ENCODE measurements at places on chromosomes 5 and 9.

DNA sequence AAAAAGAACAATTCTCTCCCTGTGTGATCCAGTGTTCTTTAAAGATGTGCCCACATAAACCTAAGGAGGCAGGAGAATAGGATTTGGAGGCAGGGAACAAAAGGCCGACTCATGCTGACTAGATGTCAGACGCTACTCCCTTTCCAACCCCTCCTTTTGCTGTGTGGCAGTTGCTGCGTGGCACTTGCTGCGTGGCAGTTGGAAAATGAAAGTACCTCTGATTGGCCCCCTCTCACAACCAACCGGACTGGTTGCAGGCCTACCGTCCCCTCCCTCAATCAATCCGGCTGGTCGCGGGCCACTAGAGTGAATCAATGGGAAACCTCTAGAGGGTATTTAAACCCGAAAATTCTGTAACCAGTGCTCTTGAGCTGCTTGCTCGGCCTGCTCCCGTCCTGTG, 551.0 kb downstream of the KIF4B start:
- no peak for DNase-seq

GRCh38 chr9:109369285-109369684, 48.4 kb upstream of the EPB41L4B start:
- no peak for DNase-seq

DNA sequence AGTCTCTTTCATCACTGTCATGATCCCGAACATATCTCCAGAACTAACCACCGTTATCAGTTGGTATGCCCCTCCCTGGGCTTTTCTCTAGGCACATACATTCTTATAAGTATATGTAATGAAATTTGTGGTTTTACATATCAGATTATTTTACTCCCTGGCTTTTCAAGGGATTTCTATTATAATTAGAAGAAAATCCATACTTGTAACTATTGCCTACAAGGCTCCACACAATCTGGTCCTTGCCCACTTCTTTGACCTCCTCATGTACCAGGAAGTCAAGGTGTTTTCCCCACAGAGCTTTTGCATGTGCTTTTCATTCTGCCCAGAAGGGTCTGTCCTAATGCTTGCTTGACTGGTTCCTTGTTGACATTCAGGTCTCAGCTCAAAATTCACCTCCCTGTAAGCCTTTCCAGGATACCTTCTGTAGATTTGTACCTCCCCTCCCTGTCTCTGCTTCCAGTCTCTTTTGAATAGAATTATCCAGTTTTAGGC, 33.6 kb upstream of the HSD17B4 start:
- peak; percentile 40 for DNase-seq

DNA sequence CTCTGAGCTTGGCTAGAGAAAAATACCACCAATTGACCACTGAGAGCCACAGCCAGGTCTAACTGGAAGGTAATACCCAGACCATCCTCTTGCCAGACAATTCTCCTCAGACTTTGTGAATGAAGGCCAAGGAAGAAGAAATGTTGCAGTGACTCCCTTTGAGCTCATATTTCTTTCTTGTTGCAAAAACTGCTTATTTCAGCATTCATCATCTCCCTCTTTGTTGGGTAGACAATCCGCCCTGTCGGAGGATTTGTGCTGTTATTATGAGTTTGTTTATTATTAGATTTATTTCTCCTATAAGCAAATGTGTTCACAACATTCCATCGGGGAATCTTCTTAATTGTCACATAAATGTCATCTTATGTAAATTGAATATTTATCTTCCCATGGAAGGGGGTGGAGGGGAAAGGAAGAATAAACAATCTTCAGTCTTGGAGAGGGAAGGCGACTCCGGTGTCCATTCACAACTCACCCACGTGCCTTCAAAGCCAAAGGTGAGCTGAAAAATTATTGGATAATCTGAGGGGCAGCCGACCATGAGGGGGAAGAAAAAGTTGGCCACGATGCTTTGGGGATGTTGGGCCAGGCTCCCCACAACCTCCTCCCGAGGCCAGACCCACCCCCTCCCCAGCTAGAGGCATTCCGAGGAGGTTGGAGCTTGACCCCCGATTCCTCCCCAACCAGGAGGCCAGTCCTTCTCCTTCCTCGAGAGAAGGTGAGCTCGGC, 1.8 kb upstream of the JADE2 start:
- DNase-seq, result no peak

DNA sequence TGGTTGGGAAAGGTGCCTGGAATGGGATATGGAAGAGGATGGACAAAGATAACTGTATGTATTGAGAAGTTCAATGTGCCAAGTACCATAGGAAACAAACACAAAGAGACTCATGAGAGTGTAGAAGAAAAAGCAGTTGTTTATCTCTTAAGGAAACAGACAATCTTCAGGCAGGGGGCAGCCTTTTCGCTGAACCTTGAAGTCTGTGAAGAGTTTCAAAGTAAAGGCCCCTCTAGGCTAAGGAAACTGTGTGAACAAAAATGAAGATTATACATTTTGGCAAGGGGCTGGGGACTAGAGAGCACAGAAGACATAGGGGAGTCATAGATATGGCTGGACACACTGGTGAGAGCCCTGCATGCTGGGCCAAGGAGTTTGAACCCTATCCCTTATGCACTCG, 27.5 kb upstream of the FRMPD1 start:
- DNase-seq, result no peak

DNA sequence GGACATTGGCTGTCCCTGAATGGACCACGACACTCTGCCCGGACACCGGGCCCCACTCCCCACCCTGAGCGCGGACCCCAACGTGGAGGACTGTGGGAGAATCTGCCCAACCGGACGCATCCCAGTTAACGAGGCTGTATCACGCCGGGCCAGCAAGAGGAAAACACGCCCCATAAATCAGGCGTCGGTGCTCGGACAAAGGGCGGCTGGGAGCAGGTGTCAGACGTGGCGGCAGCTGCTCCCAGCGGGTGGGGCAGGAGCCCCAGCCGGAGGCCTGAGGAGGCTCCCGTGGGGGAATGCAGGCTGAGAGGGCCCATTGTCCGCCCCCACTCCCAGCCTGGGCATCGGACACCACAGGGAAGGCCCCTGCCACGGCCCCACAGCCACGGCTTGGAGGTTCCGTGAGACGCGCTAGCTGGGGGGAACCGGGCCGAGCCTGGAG, 19.2 kb downstream of the NOTCH1 start:
- no peak for DNase-seq

DNA sequence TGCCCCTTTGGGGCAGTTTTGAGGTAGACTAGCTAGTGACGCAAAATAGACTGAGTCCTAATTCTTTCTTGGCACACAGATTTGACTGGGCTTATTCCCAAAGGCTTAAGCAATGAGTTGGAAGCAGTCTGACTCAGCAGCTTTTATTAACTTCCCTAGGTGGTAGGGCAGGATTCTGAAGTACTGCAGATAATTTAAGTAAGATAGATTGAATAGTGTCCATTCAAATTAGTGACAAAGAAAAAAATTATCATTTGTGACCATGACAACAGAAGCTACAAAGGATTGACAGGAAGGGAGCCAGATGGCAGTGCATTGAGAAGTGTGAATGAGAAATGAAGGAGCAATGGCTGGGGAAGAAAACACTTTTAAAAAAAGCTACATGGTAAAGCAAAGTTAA, 649.4 kb downstream of the CDH9 start:
- DNase-seq, result no peak

GRCh38 chr9:113386571-113387393, 10.0 kb upstream of the HDHD3 start:
- peak; percentile 91 for DNase-seq

GRCh38 chr5:87850843-87851242, 417.8 kb downstream of the TMEM161B start:
- DNase-seq, result no peak

DNA sequence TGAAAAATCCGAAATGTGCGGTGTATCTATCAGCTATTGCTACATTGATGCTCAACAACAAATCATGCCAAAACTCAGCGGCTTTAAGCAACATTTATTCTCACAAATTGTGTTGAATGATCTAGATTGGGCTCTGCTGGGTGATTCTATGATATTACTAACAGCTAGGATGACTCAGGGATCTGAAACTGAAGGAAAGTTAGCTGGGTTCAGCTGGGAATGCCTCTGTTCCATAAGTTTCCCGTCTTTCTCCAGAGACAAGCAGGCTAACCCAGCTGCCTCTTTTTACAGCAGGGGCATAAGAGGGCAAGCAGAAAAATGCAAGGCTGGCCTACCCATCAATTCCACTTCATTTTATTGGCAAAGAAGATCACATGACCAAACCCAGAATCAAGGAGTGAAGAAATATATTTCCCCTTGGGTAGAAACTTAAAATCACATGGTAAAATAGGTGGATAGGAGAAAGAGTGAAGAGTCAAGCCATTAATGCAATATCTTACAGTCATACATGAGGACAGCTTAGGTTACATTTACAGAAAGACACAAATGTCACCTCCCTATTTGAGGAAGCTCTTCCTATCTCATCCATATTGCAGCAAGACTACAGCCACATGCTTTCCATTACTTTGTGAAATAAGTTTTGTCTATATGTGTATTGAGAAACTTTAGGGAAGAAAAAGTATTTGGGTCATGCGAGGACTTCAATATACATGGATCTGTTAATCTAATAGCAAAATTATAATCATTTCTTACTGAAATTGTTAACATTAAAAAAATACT, 30.8 kb downstream of the IL7R start:
- no peak for DNase-seq

- no peak for DNase-seq
Measured at GRCh38 chr5:133253070-133253469, 201.3 kb downstream of the HSPA4 start.

- DNase-seq, result peak; percentile 9
Measured at GRCh38 chr5:72848474-72849428, 32.3 kb downstream of the TNPO1 start.

GRCh38 chr5:16271851-16272250, 92.3 kb upstream of the MARCHF11 start:
- peak; percentile 52 for DNase-seq

DNA sequence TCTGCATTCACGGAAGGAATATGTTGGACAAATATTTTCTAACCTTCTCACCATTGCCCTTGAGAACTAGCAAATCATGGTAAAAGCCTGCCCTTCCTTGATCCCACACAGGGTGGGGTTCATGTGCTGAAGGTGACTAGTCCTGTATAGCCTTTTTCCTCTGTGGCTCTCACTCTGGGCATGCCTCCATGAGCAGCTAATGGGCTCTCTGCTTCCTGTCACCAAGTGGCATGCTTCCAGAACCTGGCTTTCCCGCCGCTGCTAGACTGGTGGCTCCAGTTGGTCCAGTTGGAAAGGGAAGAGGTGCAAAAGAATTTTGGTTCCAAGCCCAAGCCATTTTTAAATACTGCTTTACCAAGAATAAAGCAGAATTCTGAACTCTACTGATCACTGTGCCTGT, 35.5 kb downstream of the FBXO10 start:
- DNase-seq, result no peak

DNA sequence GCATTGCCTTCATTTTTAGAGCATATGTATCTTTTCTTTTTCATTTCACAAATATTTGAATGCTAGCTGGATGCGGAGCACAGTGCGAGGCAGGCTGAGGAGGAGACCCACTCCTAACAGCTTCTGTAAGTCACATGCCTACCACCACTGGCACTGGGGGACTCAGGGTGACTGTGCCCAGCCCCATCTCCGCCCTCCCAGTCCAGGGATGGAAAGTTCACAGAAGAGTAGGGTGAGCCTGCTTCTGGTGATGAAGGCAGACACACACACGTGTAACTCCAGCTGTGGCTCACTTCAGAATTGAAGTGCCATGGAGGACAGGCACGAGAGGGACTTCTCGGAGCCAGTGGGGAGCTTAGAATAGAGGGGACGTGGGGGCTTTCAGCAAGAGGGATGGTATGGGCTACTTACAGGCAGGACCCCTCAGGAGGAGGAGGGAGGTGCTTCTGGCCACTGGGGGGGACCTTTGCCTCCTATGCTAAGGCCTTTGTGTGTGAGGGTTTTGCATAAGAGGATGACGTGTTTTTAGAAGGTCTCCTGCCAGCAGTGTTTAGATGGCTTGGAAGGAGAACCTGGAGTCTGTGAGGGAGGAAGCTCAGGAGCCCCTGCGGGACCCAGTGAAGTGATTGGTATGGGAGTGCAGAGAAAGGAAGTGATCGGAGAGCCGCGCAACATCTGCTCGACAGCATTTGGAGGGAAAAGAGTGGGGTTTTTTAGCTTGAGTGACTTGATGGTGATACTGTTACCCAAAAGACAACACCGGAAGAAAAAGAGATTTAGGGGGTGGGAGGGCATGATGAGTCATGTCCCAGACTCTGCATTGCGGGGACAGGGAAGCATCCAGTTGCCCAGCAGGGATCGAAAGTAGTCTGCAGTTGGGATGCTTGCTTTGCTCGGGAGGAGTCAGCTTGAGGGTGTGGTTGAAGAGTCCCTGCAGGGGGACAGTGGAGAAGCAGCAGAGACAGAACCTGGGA, 163.5 kb upstream of the OTULINL start:
- DNase-seq, result no peak

GRCh38 chr9:29697011-29697410, 2123.7 kb upstream of the C9orf72 start:
- no peak for DNase-seq

DNA sequence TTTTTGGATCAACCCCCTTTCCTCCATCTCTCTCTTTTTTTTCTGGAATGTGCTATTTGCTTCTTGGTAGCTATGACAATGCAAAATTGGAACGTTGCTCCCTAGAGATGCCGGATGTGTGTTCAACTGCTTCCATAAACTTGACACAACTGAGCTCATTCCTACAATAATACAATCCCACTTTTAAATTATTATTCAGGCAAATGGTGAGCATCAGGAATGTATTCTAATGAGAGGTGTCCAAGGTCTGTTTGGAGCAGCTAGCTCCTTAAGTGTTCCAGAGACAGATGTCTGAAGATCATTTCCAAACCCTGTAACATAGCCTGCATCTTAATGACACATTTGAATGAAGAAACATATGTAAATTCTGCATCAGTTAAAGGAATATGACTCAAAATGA, 518.4 kb downstream of the TAF11L14 start:
- peak; percentile 33 for DNase-seq

GRCh38 chr5:71564895-71565294, 22.2 kb upstream of the MCCC2 start:
- DNase-seq, result no peak

DNA sequence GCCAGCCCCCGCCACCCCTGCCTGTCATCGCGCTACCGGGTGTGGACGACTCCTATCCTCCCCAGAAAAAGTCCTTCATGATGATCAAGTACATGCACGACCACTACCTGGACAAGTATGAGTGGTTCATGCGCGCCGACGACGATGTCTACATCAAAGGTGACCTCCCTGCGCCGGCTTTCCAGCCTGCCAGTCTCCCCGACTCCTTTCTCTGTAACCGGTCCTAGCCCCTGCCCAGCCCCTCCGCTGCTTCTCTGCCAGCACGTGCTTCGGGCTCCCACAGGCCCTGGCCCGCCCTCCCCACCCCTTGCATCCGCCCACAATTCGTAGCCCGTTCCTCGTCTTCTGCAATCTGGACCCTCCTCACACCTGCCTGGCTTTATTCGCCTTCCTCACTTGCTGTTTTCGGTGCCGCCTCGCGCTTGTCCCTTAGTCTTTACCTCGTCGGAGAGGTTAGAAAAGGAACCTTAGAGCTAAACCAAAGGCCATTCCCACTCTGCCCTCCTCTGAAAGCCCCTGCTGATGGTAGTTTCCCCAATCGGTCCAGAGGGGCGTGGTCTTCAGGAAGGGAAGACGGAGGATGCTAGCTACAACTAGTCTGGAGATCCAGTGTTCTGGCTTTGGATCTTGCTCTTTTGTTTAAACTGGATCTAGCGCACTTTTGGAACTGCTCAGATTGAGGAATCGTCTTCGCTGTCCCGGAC, 1.4 kb downstream of the CHSY3 start:
- no peak for DNase-seq

- no peak for DNase-seq
Measured at GRCh38 chr9:117377046-117377445, 37.8 kb downstream of the ASTN2 start.

- DNase-seq, result no peak
Measured at GRCh38 chr9:96551403-96551802, 68.2 kb downstream of the CDC14B start.

- DNase-seq, result no peak
Measured at GRCh38 chr5:142408536-142408935, 83.7 kb upstream of the SPRY4 start.

All from MV-4-11 (cell line).